ENCODE measurements at places on chromosomes 7 and 10. TPM values are rescaled to one million over a fixed set of nuclear protein-coding genes. Genes with fewer than 3 reads are reported as not detected.

The AKR1C2 gene
- 0.83 TPM for polyA plus RNA-seq

The C1QL3 gene
- polyA plus RNA-seq: 0.19 TPM

The LIPJ gene
- polyA plus RNA-seq: not detected

The CYP3A4 gene
- polyA plus RNA-seq: not detected

The MET gene
- polyA plus RNA-seq: 3.8 TPM

Measured in GM23338 (cell line).